Activated CD4-positive, alpha-beta T cell treated with anti-CD3 and anti-CD28 coated beads, Interleukin-2, amount 50 U/mL, for 24 hours (primary cell): ENCODE measurements at places on chromosomes 6 and 20.

DNA sequence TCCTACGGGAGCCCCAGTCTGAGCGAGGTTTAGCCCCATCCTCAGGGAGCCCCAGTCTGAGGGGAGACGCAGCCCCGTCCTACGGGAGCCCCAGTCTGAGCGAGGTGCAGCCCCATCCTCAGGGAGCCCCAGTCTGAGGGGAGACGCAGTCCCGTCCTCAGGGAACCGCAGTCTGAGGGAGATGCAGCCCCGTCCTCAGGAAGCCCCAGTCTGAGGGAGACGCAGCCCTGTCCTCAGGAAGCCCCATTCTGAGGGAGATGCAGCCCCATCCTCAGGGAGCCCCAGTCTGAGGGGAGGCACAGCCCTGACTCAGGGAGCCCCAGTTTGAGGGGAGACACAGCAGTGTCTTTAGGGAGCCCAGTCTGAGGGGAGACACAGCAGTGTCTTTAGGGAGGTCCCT is 27.9 kb downstream of the VEGFA start:
- DNase-seq: no peak

GRCh38 chr6:14944593-14944992 is 301.3 kb upstream of the JARID2 start:
- no peak for DNase-seq

- no peak for DNase-seq
These were observed 303.6 kb downstream of the SAMD5 start for GRCh38 chr6:147811913-147812629.

- DNase-seq: peak; percentile 14
These were observed 999 bp upstream of the PIM1 start for GRCh38 chr6:37168811-37169495.

DNA sequence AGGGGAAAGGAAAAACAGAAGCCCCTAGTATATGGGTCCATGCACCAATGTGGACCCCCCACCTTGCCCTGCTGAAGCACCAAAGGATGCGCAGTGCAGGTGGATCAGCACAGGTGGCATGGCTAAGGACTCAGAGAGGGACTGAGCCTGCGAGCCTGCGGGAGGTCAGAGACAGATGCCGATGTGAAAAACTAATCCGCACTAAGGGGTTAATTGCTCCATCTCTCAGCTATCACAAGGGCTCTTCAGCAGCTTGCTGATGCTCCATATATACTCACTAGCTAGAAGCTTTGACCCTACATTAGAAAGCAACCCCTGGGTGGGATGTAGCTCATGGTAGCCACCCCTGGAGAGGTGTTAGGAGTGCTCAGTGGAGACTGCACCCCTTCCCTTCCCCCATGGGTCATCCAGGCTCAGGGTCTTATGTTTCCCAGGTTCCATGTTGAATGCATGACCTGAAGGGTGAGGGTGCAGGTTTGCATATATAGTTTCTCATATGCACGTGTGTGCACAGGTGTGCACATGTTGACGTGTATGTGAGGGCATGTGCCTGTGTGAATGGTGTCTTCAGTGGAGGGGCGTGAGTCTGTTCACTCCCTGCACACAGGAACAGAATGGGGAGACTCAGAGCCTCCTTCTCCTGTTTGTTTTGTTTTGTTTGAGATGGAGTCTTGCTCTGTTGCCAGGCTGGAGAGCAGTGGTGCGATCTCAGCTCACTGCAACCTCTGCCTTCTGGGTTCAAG is 13.4 kb upstream of the IP6K3 start:
- no peak for DNase-seq
